ENCODE measurements at places on chromosomes 5 and 9.

DNA sequence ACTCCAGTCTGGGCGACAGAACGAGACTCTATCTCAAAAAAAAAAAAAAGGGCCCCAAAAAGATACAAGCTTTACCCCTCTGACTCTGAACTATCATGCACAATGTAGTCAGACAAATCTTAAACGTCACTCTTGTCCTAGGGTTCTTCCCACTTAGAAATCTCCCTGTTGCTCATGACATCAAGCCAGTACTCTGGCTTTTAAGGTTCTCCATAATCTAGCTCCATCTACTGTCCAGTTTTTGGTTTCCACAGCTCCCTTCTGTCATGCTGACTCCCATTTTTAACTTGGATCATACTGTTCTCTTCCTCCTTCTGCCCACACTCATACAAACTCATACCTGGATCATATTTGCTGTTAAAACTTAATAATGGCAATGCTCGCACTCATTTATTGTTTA is 156.7 kb upstream of the TLX3 start:
- no peak for DNase-seq

GRCh38 chr9:747567-747966 is 93.9 kb upstream of the DMRT1 start:
- DNase-seq, result no peak

GRCh38 chr5:95382801-95383200 is 8.4 kb upstream of the FAM81B start:
- DNase-seq, result no peak

DNA sequence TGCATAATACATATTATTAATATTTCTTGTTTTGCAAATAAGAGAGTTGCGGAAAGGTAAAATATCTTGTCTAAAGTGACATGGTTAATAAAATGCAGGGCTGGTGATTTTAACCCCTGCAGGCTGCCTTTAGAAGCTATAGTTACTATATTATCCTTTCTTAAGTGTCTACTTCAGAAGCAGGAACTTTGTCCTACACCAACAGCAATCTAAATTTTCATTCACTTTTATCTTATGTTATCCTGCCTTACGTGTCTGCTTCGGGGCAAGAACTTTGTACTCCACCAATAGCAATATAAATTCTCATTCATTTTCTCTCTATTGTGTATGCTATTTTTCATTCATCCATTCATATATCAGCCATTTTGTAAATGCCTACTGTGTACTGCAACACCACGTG is 719.5 kb downstream of the TLR4 start:
- DNase-seq, result no peak

- no peak for DNase-seq
Measured at GRCh38 chr5:56077796-56078233, 83.1 kb upstream of the IL6ST start.

DNA sequence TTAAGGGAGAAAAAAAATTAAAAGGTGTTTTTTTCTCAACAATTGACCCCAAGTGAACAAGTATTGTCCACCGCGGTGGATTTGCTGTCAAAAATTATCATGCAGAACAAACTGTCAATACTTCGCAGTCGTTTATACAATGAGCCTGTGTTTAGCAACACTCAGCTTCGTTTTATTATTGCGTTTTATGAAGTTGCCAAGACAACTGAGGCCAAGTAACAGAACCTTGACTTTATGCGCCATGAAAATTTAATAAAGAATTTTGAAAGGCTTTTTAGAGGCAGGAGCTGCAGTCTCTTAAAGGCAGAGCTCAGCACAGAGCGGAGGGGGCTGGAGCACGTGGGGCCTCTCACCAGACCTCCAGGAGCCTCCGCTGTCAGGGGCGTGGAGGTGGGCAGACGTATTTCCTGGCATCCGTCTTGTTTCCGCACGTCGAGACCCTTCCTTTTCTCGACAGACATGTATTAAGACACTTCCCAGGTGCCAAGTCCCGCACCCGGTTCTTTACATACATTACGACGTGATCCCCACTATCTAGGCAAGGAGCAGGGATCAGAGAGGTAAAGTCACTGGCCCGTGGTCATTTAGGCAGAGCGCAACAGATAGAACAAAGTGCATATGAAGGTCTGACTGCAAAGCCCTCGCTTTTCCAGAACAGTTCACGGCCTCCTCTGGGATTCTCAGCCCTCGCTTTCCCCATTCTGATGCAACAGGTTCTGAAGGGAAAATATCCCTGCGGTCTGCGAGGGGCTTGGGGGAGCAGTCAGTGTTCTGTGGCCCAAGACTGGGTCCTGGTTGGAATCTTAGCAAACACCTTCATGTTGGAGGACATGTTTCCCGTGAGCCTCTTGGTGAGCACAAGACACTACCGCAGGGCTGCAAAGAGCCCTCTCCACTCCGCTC is 164.4 kb downstream of the DAB2IP start:
- DNase-seq, result no peak

GRCh38 chr5:58934629-58935097 is 351.8 kb downstream of the RAB3C start:
- no peak for DNase-seq

DNA sequence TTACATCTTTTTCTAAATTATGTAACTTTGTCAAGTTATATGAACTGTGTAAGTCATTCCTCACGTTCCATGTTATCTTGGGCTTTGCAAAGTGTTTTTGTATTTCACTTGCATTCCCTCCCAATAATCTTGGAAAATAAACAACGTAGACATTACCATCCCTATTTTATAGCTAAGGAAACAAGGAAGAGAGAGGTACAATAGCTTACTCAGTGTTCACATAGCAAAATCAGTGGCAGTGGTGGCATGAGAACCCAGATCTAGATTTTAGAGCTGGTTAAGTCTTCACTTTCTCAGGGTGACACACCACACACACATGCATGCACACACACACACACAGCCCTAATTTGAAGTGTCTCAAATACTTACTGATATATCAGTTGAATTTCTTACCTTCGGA is 34.1 kb downstream of the NSA2 start:
- no peak for DNase-seq

GRCh38 chr5:177987326-177987725 is 8.7 kb downstream of the PROP1 start:
- no peak for DNase-seq

GRCh38 chr9:24572406-24572805 is 26.7 kb upstream of the IZUMO3 start:
- DNase-seq, result no peak

DNA sequence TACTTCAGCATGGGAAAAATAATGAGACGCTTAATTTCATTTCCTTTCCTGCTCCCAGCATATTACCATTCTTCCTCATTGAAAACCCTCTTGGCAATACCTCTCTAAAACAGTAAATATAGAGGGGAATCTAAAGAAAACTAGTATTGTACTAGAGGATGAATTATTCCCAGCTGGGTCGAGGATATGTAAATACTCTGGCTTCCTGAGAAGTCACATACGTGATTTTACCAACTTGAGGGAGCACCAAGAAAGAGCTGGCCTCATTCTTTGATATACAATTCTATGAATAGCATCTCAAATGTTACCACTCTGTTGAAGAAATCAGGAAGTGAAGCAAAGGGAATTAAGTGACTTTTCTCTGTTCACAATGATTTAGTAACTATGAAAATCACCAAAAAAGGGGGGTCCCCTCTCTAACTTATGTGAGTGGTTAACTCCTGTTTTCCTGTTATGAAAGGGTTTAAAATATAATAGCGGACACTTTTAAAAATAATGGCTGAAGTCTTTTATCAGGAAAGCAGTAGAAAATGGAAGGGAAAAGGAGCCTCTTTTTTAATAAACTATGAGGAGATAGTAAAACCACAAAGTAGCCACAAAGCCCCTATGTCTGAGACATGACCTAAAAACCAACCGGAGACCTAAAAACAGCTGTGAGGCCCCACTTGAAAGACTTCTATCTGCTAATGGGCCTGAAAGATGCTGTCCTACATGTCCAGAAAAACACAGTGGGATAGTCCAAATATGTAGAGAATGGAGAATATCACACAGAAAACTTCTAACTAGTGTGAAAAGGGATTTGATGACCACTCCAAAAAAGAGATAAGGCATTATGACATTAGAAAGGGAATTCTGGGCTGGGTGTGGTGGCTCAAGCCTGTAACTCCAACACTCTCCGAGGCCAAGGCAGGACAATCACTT is 42.6 kb downstream of the LPAR1 start:
- peak; percentile 9 for DNase-seq

DNA sequence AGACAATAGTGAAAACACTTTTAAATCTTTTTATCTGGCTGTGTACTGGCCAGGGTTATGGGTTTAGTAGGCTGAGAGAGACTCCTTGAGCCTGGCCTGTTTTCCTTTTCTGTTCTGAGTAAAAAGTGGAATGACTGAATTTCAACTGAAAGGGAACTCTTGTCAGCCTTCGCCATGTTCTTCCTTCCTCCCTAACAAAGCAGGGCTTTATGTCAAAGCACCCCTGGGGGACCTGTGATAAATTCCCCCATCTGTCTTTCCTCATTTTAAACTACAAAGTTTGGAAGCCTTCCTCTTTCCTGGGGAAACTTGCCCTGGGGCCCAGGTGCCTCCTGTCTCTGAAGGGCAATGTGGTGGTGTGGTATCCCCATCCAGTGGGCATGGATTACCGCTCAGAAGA is 29.7 kb downstream of the LARP1 start:
- no peak for DNase-seq

DNA sequence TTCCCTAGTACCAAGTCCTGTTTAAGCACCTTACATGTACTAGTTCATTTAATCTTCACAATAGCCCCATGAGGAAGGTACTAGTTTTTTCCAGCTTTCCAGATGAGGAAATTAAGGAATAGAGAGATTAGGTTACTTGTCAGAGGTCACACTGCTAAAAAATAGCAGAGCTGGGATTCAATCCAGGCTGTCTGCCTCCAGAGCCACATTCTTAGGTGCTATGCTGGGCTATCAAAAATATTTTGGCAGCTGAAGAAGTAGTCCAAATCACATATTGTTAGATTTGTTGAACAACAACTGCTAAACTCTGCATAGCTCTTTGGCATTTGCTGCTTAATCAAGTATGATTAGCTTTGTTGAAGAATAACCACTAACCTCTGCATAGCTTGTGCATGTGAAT is 591.5 kb upstream of the KLF4 start:
- DNase-seq, result no peak

- DNase-seq, result no peak
Measured at GRCh38 chr5:14806456-14806855, 65.1 kb downstream of the ANKH start.

DNA sequence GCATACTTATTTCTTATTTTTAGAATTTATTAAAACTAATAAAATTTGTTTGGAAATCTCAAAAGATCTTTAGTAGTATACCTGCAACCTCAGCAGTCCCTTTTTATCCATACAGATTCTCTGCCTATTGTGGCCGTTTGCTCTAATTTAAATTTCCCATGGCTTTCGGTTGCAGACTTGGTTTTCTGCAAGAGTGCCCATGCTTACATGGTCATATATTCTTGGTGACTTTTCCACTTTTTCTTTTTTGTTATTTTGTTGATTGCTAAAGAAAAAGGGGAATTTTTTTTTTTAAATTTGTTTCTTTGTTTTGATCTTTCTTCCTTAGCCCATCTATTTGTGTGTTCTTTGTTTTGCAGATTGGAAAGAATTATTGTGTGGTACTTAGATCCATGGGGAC is 20.6 kb downstream of the ZCCHC7 start:
- DNase-seq, result no peak

- DNase-seq, result no peak
Measured at GRCh38 chr9:92669527-92669889, 423 bp downstream of the IPPK start.

- DNase-seq, result peak; percentile 87
Measured at GRCh38 chr5:124748687-124749594, 2.5 kb upstream of the ZNF608 start.

DNA sequence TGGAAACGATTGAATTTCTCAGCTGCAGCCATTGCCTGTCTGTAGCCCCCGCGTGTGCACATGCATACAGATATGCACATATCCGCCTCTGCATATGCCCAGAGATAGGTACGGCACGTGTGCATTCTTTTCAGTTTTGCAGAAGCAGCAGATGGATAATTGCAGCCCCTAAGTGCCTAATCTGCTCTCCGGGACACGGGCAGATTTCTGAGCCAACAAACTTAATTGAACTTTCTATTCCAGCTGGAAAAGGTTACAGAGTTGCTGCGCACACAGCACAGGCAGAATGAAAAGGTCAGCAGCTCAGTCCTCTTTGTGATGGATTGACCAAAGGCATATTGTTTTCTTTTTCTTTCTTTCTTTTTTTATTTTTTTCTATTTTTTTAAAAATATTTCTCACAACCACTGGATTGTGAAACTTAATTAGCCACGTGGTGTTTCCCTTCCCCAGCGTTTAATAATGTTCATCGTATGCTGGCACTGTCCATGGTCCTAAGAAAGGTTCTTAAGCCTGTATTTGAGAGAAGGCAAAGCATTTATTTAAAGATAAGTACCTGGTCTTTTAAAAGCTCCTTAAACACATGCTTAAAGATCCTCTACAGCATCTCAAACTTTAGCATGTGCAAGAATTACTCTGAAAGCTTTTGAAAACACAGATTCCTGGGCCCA is 270.2 kb upstream of the BRINP1 start:
- no peak for DNase-seq

DNA sequence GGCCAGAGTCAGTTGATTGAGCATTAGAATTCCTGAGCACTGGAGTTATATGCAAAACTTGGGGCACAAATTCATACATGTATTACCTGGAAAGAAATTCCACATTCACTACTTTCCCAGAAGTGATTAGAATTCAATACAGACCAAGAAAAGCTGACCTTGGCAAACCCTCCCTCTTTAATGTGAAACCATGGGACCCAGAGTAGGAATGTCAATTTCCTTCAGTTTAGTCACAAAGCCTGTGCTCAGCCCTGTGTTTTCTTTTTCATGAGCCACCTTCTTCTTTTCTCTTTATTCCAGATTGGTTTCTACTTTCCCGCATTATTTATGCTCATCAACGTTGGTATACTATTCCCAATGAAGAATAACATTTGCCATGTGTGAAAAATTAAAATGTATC is 420.2 kb downstream of the CDH12 start:
- no peak for DNase-seq

DNA sequence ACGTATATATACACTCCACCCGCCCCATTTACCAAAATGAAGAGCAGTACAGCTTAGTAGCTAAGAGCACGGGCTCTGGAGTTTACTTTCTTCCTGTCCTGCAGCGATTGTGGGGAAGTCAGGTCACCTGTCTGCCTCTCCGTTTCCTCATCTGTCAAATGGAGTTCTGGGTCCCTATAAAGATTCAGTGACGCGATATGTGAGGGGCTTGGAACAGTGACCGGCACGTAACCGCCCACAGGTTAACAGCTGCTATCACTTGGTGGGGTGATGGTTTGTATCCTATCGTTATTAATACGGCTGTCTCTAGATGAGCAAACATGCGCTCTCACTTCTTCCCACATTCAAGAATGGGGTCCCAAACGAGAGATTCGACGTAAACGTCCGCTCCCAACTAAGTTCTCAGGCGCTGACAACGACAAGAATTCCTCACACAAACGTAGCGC is 426 bp downstream of the FAM114A2 start:
- DNase-seq, result no peak

- DNase-seq, result no peak
Measured at GRCh38 chr5:137487600-137487999, 11.5 kb downstream of the SPOCK1 start.

GRCh38 chr5:11224436-11225187 is 463.6 kb upstream of the DAP start:
- DNase-seq, result no peak
